ENCODE measurements at places on chromosomes 5 and 9. TPM values are rescaled to one million over a fixed set of nuclear protein-coding genes. Genes with fewer than 3 reads are reported as not detected.

The TSTD2 gene
- 17.6 TPM for total RNA-seq

The IFNB1 gene
- total RNA-seq: not detected

The DOCK2 gene
- 2.5 TPM for total RNA-seq

The FCN2 gene
- total RNA-seq: not detected

The ECM2 gene
- total RNA-seq: 7.2 TPM

The PSIP1 gene
- total RNA-seq: 20.5 TPM

The PTGER4 gene
- 5.2 TPM for total RNA-seq

The AK3 gene
- total RNA-seq: 75.3 TPM

The LAMC3 gene
- 0.09 TPM for total RNA-seq

The LOX gene
- total RNA-seq: 20.0 TPM

The TAL2 gene
- total RNA-seq: not detected

The TYRP1 gene
- not detected for total RNA-seq

The PTGS1 gene
- total RNA-seq: 18.6 TPM

The ERAP2 gene
- total RNA-seq: 4.8 TPM

The FGFR4 gene
- total RNA-seq: 36.5 TPM

The SPINK13 gene
- not detected for total RNA-seq

Data from bronchial smooth muscle cell (primary cell).